ENCODE measurements at places on chromosomes 6 and 20.
A peak's percentile ranks its signal among the peaks of the same experiment; 100 is the strongest.

DNA sequence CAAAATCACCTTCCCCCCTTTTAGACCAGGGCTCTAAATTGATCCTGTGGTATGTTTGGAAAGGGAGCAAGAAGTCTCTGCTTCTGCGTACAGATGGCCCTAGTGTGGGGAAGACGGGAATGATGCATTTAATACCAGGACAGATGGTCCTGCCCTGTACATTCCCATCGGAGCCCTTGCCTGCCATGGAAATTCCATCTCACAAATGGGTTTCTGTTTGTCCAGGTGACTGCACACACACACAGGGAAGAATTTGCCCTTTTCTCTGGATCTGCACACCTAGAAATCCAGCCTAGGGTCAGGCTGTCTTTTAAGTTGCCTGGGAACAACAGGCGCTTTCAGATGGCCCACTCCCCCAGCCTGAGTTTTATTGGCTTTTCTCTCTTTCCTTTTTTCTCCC, 1.3 kb downstream of the MAS1 start:
- DNase-seq, result no peak

GRCh38 chr6:25233226-25233625, 45.9 kb upstream of the CARMIL1 start:
- peak; percentile 43 for DNase-seq

GRCh38 chr6:6395581-6396197, 75.2 kb upstream of the F13A1 start:
- DNase-seq, result no peak

DNA sequence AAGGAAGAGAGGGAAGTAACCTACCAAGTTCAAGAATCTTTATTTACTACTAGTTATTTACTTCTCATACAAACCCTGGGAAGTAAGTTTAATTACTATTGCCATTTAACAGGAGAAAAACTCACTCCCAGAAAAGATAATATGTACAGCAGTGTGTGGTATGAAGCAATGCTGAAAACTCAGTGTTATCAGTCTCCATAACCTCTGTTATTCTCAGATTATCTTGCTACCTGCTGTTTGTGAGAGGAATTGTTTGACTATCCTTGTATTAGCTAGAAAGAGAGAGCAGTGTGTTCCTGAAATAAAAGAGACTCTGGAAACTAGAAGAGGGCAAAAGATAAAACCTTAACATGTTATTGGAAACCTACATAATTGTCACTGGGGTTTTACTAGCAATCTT, 38.2 kb downstream of the ADGRB3 start:
- DNase-seq, result no peak

- no peak for DNase-seq
Observed at GRCh38 chr6:45003961-45004360, 324.2 kb upstream of the RUNX2 start.

DNA sequence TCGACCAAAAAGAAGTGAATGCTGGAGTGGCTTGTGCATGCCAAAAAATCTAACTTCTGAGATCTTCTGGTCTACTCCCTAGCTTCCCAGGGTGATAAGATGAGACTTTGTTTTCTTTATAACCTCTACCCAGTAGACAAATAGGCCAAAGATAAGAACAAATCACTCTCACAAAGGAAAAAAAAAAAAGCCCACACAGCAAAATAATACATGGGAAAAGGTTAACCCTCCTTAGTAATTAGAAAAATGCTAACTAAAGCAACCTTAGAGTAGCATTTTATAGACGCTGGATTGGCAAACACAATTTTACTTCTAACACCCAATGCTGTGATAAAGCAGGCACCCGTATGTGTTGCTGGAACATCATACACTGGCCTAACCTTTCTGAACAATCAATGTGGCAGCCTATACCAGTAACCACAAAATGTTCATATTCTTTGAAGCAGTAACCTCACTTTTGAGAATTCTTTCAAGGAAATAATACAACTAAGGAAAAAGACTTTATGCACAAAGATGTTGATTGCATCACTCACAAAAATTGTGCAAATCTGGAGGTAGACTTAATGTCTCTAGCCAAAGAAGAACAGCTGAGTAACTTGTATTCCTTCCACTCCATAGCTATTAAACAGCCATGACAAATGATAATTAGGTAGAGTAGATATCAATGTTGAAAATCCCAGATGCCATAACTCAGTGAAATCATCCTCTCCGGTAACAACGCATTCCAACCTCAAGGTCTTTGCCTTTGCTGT, 116.3 kb upstream of the QKI start:
- DNase-seq, result no peak

DNA sequence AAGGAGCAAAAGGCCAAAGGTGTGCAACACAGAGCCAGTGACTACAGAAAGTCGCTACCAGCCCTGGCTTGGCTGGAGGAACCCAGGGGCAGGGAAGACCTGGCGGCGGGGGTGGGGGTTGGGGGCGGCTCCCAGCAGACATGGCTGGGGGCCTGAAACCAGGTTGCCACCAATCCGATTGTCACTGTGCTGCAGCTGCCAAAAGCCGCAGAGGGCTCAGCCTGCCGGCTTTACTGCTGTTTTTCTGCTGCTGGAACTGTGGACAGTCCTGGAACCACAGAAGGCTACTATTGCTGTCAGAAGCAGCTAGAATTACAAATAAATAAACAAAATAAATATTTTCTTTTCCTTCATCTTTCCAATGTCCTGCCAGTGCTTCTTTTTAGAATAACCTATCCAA, 25.7 kb upstream of the OGFRL1 start:
- DNase-seq, result no peak

GRCh38 chr6:104943781-104944180, 13.1 kb upstream of the LIN28B start:
- DNase-seq, result peak; percentile 38

GRCh38 chr6:38552121-38552520, 87.6 kb downstream of the BTBD9 start:
- DNase-seq, result no peak

GRCh38 chr6:154370545-154370944, 13.9 kb upstream of the IPCEF1 start:
- peak; percentile 62 for DNase-seq

DNA sequence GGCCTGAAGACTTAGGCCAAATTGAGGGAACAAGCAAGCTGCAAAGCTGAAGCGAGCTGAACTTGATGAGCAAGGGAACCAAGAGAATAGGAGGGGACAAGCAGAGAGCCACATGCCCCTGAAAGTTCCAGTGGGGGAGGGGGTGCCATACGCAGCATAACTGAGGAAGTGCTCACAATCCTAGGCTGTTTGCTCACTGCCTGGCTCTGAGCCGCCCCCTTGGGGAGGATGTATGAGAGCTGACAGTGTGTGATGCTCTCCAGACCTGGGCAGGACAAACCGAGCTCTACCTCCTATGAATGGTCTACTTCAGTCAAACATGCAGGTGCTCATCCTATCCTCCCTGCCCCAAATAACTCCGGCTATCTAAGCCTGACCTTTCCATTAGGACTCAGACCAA, 52.1 kb downstream of the FAXC start:
- peak; percentile 6 for DNase-seq

DNA sequence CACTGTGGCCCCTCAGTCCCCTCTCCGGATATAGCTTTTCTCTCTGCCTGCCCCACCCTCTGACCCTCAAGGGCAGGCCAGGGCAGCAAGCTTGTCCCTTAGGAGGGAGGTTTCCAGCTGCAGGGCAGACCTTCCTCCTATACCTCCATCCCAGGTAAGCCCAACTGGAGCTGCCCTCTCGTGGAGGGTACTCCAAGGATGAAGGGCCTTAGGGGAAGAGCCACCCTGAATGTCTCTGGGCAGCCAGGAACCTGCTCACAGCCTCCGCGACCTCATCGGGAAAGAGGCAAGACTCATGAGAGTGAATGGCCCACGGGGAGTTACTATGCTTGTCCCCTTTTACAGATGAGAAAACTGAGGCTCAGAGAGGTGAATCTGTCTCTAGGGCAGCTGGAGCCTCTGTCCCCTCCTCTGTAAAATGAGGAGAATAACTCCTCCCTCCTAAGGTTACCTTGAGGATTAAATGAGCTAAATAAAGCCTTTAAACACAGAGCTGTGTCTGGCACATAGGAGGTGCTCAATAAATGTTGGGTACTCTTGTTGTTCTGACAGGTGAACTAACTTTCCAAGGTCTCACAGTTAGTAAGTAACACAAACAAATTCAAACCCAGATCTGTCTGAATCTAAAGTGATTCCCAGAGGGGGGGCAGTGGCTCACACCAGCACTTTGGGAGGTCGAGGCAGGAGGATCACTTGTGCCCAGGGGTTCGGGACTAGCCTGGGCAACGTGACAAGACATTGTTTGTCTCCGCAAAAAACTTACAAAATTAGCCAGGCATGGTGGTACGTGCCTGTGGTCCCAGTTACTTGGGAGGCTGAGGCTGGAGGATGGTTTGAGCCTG, 12.1 kb downstream of the SRXN1 start:
- no peak for DNase-seq

- no peak for DNase-seq
Observed at GRCh38 chr20:6421321-6422248, 298.8 kb upstream of the FERMT1 start.

DNA sequence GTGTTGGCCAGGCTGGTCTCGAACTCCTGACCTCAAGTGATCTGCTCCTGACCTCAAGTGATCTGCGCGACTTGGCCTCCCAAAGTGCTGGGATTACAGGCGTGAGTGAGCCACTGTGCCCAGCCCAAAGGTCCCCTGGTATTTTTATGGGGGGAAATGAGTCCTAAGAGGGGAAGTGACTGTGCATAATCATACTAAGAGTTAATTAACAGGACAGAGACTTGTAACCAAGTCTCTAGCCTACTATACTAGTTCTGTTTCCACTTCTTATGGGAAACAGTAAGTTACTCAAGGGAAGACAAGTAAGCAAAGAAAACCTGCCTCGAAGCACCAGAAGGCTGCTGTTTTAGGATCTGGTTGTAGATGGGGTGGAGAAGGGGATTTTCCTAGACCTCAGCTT, 27.9 kb downstream of the TCF15 start:
- DNase-seq, result no peak

DNA sequence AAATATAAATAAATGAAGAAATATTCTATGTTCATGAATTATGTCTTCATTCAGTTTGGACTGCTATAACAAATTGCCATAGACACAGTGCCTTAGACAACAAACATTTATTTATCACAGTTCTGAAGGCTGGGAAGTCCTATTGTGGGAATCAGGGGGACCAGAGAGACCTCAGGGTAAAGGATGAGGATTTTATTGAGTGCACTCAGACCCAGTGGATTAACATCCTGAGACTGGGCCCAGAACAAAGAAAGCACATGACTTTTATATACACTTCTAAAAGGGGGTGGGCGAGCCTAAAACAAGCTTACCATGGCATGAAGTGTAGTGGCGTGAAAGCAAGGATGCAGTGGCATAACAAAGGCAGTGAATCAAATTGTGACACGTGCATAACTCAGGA, 26.9 kb upstream of the CBLN4 start:
- DNase-seq, result no peak

DNA sequence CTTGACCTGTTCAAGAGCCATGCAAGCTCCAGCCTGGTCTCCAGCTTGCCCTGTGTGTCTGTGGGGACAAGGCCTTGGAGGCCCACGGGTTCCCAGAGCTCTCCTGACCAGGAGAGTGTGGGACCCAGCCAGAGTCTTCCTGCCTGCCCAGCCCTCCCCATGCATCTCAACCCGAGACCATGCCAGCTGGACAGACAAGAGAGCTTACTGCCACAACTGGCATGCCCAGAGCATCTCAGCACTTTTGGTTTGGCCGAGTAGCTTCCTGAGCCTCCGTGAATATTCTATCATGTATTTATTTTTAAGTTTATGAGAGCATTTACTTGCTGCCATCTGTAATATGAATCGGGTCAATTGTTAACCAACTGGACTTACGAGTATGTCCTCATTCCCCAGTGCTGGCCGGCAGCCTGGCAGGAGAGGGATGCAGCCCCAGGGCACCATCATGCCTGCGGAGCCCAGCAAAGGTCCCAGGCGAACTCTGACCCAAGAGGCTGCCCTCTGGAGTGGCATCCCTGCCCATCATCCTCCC, 14.9 kb downstream of the IP6K3 start:
- DNase-seq, result no peak

GRCh38 chr20:63273059-63273579, 506 bp downstream of the ARFGAP1 start:
- no peak for DNase-seq

DNA sequence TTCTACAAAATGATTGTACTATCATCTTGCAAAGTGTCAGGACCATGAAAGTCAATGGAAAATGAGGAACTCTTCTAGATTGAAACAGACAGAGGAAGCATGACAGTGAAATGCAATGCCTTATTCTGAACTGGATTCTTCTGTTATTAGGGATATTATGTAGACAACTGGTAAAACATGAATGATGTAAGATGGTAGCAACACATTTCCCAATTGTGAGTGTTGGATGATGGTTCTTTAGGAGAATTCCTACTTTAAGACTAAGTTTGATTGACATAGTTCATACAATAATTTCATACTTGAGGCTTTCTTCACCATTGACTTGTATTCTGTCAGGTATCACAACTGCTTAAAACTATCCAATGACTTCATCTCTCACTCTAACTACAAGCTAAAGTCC, 4.5 kb downstream of the UBE3D start:
- DNase-seq, result no peak

- DNase-seq, result peak; percentile 71
Observed at GRCh38 chr20:461254-462198, 807 bp downstream of the TBC1D20 start.

GRCh38 chr6:84136364-84137050, 90.9 kb downstream of the CEP162 start:
- DNase-seq, result no peak

DNA sequence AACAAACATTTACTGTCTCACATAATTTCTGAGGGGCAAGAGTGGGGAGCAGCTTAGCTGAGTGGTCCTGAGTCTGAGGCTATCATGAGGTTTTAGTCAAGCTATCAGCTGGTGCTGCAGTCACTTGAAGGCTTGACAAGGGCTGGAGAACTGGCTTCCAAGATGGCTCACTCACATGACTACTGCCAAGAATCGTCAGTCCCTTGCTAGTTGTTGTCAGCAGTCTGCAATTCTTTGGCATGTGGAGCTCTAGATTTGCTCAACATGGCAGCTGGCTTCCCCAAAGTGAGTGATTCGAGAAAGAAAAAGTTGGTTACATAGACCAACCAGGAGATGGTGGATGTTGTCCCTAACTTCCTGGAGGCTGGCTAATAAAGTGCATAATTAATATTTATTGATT, 2.8 kb upstream of the LRRC1 start:
- no peak for DNase-seq

- no peak for DNase-seq
Observed at GRCh38 chr6:73367761-73368355, 1.8 kb downstream of the OOEP start.

DNA sequence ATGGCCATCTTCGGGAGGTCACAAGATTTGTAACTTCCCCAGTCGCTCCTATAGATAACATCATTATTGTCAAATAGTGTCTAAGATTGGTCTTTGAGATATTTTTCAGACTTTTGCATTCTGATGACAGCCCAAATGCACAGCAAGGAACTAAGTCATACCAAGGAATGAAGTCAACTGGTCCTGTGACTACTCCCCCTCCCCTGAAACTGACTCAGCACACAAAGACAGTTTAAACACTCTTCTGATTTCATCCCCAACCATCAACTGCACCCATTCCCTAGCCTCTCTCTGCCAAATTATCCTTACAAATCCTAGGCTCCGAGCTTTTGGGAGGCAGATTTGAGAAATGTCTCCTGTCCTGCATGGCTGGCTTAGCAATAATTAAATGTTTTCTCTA, 139.4 kb downstream of the HS3ST5 start:
- DNase-seq, result no peak
